ENCODE measurements at places on chromosomes 6 and 20.
A peak's percentile ranks its signal among the peaks of the same experiment; 100 is the strongest.

- DNase-seq: no peak
Measured at GRCh38 chr6:117674503-117674902, 766 bp upstream of the NUS1 start.

- DNase-seq: no peak
Measured at GRCh38 chr6:27038498-27038897, 209.0 kb upstream of the PRSS16 start.

DNA sequence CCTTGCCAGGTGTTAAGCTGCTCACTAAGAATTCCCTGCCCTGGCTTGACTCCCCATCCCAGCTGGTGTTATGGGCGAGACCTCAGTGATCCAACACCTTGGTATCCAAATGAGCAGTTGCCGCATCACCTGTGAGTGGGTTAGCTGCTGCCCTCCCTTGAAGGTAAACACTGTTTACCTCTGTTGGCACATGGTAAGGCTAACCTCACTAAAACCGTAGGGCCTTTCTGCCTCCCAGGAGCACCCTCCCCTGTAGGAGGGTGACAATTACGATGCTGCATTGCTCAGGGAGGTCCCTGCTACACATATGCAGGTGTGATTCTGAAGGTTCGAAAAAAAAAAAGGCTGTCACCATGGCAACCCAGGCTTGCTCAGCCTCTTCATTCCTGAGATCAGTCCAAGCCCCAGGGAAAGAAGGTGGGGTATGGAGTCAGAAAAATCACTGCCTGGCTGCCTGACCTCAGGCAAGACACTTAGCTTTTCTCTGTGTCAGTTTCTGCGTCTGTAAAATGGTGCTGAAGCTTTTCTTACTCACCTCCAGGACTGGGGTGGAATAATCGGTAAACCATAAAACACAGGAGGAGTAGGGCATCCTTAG, 19.5 kb downstream of the PNPLA1 start:
- no peak for DNase-seq

DNA sequence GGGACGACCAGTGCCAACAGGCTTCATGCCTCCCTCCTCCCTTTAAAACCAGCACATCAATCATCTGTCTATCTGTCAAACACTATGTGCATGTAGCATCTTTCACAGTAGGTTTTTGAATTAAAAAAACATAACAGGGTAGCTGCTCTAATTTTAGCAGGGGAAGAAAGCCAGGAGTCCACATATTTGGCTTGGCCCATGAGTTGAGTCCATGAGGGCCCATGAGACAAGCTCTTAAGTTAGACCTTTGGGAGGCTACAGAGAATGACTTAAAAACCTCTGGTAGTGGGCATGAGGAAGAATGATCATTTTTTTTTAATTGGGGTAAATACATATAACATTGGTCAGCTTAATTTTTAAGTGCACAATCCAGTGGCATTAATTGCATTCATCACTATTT, 194.9 kb downstream of the UTRN start:
- no peak for DNase-seq

- peak; percentile 76 for DNase-seq
Measured at GRCh38 chr6:35259948-35260590, 534 bp downstream of the ZNF76 start.

DNA sequence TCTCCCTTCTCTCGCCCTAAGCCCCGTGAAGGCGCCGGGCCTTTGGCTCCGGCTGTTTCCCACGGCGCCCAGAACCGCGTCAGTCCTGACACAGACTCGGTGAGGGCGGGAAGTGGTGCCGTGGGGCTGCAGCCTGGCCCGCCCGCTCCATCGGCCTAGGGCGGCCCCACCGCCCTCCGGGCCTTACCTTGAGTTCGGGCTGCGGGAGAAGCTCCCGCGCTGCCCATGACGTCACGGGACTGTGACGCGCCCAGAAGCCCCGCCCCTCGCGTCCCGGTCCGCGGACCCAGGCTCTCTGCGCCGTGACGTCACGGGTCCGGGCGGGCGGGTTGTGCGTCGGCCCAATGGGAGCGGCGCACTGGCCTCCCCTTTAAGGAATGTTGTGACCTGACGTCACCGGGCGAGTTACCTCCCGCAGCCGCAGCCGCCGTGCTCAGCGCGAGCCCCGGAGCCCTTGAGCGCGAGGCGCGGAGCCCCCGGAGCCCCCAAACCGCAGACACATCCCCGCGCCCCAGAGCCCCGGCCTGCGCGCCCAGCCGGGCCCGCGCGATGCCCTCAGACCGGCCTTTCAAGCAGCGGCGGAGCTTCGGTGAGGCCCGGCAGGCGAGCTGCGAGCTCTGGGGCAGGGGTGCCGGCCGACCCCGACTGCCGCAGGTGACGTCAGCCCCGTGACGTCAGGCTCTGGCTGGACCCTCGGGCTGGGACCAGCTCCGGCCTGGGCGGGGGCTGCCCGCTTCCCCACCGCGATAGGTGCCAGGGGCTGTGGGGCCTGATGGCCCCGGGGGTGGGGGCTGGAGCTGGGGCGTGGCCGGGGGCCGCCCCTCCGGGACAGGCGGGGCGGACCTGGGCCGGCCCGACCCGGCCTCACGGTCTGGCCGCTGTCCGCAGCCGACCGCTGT, at the start of gene MAP1LC3A:
Gene MAP1LC3A, plus strand, starts transcription at position 399 of the 899 bp plus-strand sequence. Its CDS starts 151 bp downstream, at position 550.
- peak; percentile 93 for DNase-seq

DNA sequence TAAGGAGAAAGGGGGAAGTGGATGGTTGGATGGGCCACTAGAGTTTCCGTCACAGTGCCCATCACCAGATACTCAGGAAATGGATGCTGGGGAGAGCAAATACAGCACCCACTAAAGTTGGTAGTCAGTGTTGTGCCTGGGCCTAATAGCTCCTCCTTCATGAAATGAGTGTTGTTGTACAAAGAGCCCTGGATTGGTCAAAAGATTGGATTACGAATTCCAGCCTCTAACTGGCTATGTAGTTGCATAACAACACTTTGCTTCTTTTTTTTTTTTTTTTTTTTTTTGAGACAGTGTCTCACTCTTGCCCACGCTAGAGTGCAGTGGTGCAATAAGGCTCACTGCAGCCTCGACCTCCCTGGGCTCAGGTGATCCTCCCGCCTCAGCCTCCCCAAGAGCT, 27.4 kb downstream of the KCNG1 start:
- DNase-seq: no peak

GRCh38 chr6:16041327-16041726, 87.6 kb upstream of the MYLIP start:
- no peak for DNase-seq

DNA sequence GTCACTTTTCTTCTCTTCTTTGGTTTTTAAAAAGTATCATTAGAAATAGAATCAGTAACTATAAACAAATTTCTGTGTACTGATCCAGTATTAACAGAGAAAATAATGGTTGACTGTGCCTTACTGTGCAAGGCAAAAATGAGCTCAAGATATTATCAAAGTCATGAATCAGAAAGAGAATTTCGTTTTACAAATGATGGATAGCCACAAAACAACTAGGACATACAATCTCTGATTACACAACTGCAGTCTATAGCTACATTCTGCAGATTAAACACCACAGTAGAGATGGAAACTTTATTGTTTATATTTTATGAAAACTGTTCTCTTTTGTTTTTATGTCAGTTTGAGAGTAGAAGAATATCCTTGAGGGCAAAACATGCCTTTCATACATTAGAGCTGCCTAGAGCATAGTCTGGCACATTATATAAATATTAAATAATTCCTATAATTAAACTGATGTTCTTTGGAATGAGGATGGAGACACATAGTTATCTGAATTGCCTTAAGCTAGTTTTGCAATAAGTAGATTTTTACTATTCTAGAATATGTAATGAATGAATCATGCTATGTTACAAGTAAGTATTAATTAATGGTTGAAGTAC, 333.1 kb downstream of the LAMA2 start:
- DNase-seq: no peak

DNA sequence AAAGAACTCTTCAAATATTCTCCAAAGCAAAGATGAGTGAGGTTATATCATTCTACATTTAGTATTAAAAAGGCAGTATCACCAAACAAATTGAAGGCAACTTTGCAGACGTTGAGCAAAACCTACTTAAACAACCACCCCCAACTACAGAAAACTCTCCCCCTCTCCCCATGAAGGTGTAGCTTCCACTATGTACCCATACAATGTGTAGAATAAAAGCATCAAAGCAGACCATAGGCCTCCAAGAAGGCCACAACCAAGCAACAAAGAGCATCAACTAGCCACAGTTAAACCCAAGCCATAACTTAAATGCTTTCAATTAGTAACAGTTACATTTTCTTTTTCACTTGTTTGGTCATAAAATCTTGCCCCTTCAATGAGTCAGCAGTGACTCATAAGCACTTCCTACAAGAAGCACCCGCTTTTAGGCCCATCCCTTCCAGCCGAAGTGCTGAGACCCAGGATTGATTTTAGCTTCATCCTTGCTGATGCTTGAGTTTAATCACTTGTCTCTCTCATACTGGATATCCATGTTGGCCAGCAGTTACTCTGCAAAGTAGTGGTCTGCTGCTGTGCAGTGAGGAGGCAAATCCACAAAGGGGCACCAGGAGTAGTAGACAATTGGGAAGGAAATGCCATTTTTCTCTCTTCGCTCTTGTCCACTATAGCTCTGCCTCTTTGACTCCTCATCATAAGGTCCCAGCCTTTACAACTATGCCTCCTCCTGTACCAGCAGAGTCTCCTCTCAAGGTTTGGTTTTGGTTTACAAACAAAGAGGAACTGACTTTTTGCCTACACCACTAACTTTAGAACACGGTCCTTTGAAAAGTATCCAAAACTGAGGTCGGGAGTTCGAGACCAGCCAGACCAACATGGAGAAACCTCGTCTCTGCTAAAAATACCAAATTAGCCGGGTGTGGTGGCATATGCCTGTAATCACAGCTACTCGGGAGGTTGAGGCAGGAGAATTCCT, 8.4 kb upstream of the NUP153 start:
- peak; percentile 38 for DNase-seq

All from stimulated activated CD4-positive, alpha-beta T cell treated with anti-CD3 and anti-CD28 coated beads, Interleukin-2, amount 100 ng/mL, for 24 hours (primary cell).